NK-92 treated with Interleukin-12 subunit alpha and Interleukin-12 subunit beta, amount 100 ng/mL, for 24 hours (cell line): ENCODE measurements at places on chromosomes 3 and 15.

GRCh38 chr3:58965865-58966264 lies 84.0 kb downstream of the CFAP20DC start:
- no peak for DNase-seq

- DNase-seq: no peak
Measured at GRCh38 chr3:2771193-2771592, 339.0 kb downstream of the IL5RA start.

- DNase-seq: no peak
Measured at GRCh38 chr3:157122116-157122515, 37.8 kb downstream of the CCNL1 start.

DNA sequence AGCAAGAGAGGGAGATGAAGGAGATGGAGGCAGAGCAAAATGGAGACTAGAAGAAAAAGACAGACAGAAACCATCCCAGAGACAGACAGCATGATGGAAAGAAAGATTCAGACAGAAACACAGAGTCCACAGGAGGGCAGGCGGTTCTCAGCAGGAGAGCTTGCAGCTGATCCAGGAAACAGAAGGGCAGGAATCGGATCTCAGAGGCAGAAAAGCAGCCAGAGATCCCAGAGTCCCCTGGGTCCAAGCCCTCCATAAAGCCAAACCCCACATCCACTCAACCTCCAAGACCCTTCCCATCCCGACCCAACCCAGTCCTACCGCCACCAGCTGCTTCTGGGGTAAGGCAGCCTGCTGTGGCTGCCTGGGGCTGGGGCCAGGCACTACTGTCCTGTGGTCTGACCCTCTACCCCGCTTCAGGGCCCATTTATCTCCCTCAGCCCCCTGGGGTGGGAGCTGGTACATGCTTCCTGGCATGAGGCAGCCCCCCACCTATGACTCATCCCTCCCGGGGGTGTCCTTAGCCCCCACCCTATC lies at the start of gene UCN2:
Gene UCN2 (minus strand): TSS at position 400 of the 537 bp plus-strand sequence. CDS start 657 bp downstream, outside the sequence.
- no peak for DNase-seq

DNA sequence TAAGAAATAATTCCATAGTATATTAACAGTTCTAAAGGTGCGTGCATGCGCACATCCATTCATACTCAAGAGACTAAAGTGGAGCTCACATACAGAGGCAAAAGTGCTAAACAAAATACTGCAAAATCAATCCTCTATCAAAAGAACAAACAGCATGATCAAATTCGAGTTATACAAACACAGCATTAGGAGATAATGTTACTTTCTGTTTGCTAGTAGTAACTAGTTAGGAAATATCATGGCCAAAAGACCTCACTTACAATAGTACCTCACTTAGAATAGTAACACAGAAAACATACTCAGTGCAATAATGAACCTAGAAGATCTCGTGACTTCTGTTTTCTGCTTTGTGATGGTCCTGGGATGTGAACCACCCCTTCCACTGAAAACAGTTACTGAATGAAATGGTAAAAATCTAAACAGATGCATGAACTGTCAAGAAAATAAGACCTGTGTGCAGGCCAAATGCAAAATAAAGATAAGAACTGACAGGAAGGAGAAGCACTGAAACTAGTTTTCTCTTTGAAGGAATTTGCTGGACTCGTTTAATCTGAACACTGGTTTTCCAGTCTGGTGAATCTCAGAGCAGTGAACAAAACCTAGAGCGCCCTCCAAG lies 20.9 kb upstream of the CEMIP start:
- DNase-seq: no peak

DNA sequence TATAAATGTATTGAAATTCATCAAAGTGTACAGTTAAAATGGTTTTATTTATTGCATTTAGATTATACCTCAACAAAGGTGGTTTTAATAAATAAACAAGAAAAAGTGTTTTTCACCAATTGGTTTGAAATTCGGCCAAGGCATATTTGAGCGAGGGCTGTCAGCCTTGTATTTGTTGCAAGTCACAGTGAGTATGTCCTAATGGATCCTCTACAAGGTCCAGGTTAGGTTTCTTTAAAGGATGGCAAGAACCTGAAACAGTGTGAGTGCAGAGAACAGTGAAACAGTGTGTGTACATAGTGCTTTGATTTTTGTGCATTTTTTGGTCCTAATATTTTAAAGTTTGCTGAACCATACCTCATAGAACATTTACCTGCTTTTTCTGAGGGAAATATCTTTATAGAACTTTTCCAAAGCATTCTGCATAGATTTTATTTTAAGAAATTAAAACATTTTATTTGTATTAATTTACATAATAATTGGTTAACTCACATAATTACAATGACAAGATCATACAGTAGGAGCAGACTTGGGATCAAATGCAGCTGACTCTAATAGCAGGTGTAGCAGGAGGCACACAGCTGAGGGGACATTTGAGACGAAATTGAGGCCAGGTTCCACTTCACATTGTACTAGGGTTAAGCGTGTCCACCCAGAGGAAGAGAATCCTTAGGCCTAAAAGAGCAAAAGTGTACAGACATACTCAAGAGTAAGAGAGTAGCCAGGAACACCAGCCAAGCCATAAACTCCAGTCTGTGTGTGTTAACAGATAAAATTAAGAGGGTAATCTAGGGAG lies 428.8 kb upstream of the TPRG1 start:
- no peak for DNase-seq

- DNase-seq: no peak
Measured at GRCh38 chr15:73691396-73691795, 7.2 kb downstream of the CD276 start.

DNA sequence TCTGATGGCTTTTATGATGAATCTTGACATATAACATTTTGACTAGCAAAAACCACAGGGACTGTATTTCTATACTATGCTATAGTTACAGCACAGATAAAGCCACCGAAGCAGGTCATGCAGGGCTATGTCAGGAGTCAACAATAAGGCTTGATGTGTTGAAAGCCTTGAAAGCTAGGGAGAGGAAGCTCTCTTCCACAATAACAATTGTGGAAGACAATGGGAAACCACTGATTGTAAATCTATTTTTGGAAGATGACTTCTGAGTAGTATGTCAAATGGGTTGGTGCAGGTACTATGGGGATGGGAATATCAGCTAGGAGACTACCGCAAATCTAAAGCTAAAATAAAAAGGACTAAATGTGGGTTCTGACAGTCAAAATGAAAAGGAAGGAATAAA lies 4.0 kb upstream of the AQR start:
- DNase-seq: no peak
